Right forelimb (tissue), 1 donor: ENCODE measurements at places on chromosomes 5 and 9.

DNA sequence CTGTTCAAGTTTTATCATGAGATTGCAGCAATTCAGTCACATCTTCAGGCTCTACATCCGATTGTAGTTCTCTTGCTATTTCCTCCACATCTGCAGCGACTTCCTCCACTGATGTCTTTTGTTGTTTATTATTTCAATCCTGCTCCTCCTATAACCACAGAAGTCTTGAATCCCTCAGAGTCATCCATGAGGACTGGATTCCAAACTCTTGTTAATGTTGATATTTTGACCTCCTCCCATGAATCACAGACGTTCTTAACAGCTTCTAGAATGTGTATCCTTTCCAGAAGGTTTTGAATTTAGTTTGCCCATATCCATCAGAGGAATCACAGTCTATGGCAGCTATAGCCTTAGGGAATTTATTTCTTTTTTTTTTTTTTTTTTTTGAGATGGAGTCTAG, 3.6 kb downstream of the FBXO38 start:
- DNase-seq, result no peak

GRCh38 chr5:32013658-32014057, 160.5 kb downstream of the GOLPH3 start:
- no peak for DNase-seq

- DNase-seq, result no peak
These were observed 529.3 kb downstream of the BNC2 start for GRCh38 chr9:16341177-16341576.

GRCh38 chr5:159987031-159987674, 21.8 kb upstream of the TTC1 start:
- peak; percentile 71 for DNase-seq

DNA sequence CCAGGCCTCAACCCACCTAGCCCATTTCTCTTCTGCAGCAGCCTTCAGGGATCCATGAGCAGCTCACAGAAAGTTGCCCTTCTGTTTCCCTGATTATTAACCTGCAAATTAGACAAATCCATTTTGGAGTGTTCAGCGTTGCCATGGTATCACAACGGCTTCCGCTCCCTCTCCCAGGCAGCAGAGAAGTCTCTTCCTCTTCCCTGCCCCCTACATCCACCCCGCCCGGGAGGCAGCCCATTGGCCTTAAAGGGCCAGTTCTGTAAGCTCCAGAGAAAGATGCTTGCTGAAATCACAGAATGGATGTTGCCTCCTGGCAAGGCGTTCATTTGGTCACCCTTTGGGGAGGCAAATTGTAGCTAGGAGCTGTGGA, 47.7 kb upstream of the BOD1 start:
- DNase-seq, result no peak

DNA sequence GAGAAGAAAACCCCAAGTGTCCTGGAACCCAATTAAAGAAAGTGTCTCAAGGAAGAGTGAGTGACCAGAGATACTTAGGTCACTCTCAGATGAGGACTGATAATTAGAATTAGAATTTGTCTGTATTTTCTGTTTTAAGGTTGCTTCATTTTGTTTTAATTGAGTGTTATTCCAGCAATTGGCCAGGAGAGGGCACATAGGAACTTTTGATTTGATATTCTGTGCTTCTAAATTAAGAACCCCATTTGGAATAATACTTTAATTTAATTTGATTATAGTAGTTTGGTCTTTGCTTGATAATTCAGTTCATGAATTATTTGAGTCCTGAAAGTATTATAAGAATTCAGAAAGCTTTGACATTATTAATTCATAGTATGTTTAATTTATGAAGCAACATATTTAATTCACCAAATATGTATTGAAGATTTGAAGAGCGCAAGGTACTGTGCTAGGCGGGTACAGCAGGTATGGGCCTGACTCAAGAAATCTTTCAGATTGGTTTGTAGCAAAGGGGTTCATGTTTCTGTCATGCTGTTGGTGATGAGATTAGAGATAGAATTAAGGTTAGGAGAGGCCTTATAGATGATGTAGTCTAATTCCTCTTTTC, 4.9 kb downstream of the MRPL22 start:
- DNase-seq, result no peak
